Activated CD4-positive, alpha-beta memory T cell treated with anti-CD3 and anti-CD28 coated beads for 36 hours (primary cell): ENCODE measurements at places on chromosomes 16 and 17.

DNA sequence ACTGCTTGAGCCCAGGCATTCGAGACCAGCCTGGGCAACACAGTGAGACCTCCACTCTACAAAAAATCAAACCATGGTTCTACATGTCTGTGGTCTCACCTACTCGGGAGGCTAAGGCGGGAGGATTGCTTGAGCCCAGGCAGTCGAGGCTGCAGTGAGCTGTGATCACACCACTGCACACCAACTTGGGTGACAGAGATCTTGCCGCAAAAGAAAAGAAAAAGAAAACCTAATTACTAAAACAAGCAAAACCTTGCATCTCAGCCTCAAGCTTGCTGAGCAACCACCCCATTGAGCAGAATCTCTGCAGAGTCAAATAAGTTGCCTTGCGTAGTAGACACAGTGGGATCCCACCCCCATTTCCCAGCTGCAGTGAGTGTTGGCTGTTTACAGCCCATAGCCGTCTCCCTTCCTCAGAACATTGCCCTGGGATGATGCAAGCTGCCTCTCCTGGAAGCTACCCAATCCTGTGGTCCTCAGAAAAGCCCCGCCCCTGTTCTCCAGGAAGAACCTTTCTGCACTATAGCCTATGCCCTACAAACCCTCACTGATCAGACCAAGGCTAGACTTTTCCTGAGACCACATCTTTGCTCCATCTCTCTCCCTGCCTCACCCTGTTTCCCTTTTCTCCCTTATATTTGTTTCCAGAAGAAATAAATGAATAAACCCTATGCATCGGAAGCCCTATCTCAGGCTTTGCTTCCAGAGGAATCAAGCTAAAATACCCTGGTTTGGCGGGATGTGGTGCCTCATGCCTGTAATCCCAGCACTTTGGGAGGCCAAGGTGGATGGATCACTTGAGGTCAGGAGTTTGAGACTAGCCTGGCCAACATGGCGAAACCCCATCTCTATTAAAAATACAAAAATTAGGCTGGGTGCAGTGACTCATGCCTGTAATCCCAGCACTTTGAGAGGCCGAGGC, 16.7 kb upstream of the ERN2 start:
- H3K36me3 ChIP-seq = no peaks in the 10 kb centered on the region
- H3K27ac ChIP-seq = no peak overlapping the region
- H3K4me1 ChIP-seq = peaks cover 6% of the 10 kb centered on the region
- peaks cover 1% of the 10 kb centered on the region for H3K27me3 ChIP-seq

DNA sequence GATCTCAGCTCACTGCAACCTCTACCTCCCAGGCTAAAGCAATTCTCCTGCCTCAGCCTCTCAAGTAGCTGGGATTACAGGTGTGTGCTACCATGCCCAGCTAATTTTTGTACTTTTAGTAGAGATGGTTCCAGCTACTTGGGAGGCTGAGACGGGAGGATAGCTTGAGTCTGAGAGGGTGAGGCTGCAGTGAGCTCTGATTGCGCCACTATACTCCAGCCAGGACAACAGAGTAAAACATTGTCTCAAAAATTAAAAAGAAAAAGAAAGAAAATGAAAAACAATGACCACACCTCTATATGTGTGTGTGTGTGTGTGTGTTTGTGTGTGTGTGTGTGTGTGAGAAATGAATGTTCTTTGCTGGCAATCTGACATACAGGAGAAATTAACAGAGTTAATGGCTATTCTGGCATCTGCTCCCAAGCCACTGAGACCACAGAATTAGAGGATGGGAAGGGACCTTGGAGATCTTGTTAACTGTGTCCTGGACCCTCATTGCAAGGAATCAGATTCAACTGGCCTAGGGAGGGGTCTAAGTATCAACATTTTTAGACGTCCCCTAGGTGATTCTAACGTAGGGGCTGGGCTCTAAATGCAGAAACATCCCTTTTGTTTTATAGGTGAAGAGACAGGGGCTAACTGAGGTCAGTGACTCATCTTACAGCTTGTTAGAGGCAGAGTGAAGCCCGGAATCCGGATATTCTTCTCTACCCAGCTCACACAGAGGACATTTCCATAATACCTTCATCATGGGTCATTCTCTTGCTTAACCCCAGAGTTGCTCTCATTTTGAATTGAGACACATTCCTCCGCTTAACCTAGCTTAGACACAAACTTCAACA, 16.4 kb upstream of the MARCHF10 start:
- H3K4me3 ChIP-seq = no peak overlapping the region
- peaks cover 12% of the 10 kb centered on the region for H3K27me3 ChIP-seq
- no peak for DNase-seq
- H3K4me1 ChIP-seq = peaks cover 5% of the 10 kb centered on the region

DNA sequence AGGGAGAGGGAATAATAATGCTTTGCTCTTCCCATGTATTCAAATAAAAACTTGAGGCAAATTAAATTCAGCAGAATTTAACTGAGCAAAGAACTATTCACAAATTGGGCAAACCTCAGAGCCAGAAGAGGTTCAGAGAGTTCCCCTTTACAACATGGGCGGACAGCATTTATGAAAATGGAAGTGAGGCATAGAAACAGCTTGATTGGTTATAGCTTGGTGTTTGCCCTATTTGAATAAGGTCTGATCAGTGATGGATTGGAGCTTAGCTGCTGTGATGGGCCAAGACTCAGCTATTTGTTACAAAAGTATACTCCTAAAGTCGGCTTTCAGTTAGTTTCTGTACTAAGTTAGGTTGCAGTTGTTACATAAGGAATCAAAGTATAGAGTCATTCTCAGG, 63.0 kb downstream of the TMEM100 start:
- H3K36me3 ChIP-seq = no peaks in the 10 kb centered on the region
- peaks cover 5% of the 10 kb centered on the region for H3K27me3 ChIP-seq
- H3K4me1 ChIP-seq = no peaks in the 10 kb centered on the region
- no peak for DNase-seq

GRCh38 chr16:65689726-65690125, 567.9 kb upstream of the CDH11 start:
- DNase-seq = no peak
- no peak overlapping the region for H3K27ac ChIP-seq
- no peaks in the 10 kb centered on the region for H3K4me1 ChIP-seq
- H3K36me3 ChIP-seq = no peaks in the 10 kb centered on the region

- no peaks in the 10 kb centered on the region for H3K4me1 ChIP-seq
- H3K36me3 ChIP-seq = no peaks in the 10 kb centered on the region
- DNase-seq = no peak
These were observed 41.0 kb upstream of the ZNF469 start for GRCh38 chr16:88341551-88342290.

- H3K36me3 ChIP-seq = no peaks in the 10 kb centered on the region
- H3K4me3 ChIP-seq = no peak overlapping the region
- H3K4me1 ChIP-seq = no peaks in the 10 kb centered on the region
- no peak for DNase-seq
These were observed 24.3 kb downstream of the ITGB3 start for GRCh38 chr17:47277921-47278320.

- H3K27ac ChIP-seq = no peak overlapping the region
- no peaks in the 10 kb centered on the region for H3K27me3 ChIP-seq
- no peak for DNase-seq
- peaks cover 52% of the 10 kb centered on the region for H3K4me1 ChIP-seq
These were observed 5.4 kb downstream of the VMP1 start for GRCh38 chr17:59712862-59713261.

GRCh38 chr17:30000755-30001257, 59.4 kb downstream of the EFCAB5 start:
- H3K4me1 ChIP-seq = peaks cover 12% of the 10 kb centered on the region
- no peak overlapping the region for H3K27ac ChIP-seq
- H3K27me3 ChIP-seq = no peaks in the 10 kb centered on the region
- no peak for DNase-seq
- H3K36me3 ChIP-seq = no peaks in the 10 kb centered on the region
- H3K4me3 ChIP-seq = no peak overlapping the region

GRCh38 chr17:47955497-47956461, 1.9 kb downstream of the PRR15L start:
- DNase-seq = no peak
- no peak overlapping the region for H3K4me3 ChIP-seq
- no peak overlapping the region for H3K27ac ChIP-seq
- no peaks in the 10 kb centered on the region for H3K4me1 ChIP-seq

DNA sequence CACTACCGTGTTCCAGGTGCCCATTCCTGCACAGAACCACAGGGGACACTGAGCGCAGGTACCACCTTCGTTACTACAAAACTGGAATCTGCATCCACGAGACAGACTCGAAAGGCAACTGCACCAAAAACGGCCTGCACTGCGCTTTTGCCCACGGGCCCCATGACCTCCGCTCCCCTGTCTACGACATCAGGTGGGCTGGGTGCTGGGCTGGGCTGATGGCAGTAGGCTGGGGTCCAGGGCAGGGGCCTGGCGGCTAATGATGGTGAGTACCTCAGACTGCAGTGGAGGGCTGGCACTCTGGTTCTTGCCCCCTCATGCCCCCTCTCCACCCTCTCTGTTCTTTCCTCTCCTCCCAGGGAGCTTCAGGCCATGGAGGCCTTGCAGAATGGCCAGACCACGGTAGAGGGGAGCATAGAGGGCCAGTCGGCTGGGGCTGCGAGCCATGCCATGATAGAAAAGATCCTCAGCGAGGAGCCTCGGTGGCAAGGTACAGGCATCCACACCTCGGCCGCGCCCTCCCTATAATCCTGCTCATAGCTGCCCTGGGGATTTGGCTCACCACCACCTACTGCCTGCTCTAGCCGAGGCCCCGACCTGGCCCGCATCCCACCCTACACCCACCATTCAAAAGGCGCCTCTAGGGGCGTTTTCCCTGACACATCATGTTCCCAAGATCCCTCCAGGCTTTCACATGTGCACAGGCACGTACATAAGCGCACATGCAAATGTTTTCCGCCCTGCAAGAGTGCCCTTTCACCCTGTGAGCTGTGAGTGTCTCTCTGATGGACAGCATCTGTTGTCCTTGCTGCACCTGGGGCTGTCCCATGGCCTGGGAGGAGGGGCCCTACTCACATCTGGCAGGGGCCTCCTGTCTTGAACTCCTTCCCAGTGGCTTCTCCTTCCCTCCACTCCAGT, 27.7 kb downstream of the UNK start:
- H3K27me3 ChIP-seq = no peaks in the 10 kb centered on the region
- peaks cover 10% of the 10 kb centered on the region for H3K36me3 ChIP-seq
- DNase-seq = no peak
- H3K4me3 ChIP-seq = no peak overlapping the region
- H3K4me1 ChIP-seq = peaks cover 7% of the 10 kb centered on the region

DNA sequence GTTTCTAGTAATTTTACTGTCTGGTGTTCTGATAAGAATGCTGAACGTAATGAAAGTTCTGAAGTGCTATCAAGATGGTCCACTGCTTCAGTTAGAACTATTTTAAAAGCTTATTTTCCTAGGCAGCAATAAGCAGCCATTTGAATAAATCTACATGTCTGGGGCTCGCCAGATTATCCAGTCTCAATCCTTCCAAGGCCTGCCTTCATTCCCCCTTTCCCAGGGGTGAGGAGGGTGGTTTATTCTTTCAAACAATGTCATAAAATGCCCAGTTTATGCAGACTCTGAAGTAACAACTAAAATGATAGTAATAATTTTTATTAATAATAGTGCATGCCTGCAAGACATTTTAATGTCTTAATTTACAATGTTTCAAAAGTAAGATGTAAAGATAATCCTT, 2.4 kb downstream of the CDH11 start:
- H3K4me3 ChIP-seq = no peak overlapping the region
- no peak for DNase-seq
- H3K27me3 ChIP-seq = peaks cover 37% of the 10 kb centered on the region

GRCh38 chr17:34885076-34885475, 76.2 kb downstream of the CCT6B start:
- no peak for DNase-seq
- no peak overlapping the region for H3K27ac ChIP-seq
- no peaks in the 10 kb centered on the region for H3K36me3 ChIP-seq
- peaks cover 18% of the 10 kb centered on the region for H3K27me3 ChIP-seq

- no peaks in the 10 kb centered on the region for H3K36me3 ChIP-seq
- no peaks in the 10 kb centered on the region for H3K4me1 ChIP-seq
- H3K4me3 ChIP-seq = no peak overlapping the region
- H3K27me3 ChIP-seq = no peaks in the 10 kb centered on the region
These were observed 545.2 kb upstream of the CDH11 start for GRCh38 chr16:65667011-65667578.

DNA sequence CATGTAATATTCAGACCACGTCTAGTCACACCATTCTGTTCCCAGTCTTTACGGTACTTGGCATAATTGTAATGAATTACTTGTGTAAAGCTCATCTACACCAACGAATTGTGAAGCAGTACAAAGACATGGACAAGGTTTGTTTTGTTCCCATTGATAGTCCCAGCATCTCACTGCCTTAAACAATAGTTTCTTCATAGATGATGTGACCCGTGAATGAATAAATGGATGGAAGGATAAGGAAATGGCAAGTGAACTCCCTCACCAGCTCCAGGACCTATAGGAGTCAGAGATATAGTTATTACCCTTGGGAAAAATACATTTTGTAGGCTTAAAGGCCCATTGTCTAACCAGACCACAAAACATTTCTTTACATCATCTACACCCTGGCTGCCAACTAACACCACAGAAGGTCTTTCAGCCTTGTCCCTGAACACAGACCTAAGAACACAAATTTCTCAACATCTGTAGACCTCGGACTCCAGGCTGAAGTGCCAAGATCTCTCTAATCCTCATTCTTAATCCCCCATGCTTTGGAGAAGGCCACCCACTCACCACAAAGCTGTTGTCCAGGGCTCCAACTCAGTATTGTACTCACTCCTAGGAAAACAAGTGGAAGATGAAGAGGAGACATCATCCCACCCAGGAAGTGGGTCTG, 38.2 kb downstream of the MAF start:
- H3K4me3 ChIP-seq = no peak overlapping the region
- no peaks in the 10 kb centered on the region for H3K27me3 ChIP-seq
- H3K36me3 ChIP-seq = no peaks in the 10 kb centered on the region
- H3K27ac ChIP-seq = no peak overlapping the region
- H3K4me1 ChIP-seq = no peaks in the 10 kb centered on the region

GRCh38 chr17:78962345-78962983, 17.3 kb downstream of the LGALS3BP start:
- no peaks in the 10 kb centered on the region for H3K4me1 ChIP-seq
- no peaks in the 10 kb centered on the region for H3K36me3 ChIP-seq
- H3K27ac ChIP-seq = no peak overlapping the region
- no peak overlapping the region for H3K4me3 ChIP-seq
- no peaks in the 10 kb centered on the region for H3K27me3 ChIP-seq

GRCh38 chr16:68396481-68396880, 51.8 kb downstream of the SMPD3 start:
- H3K27ac ChIP-seq = no peak overlapping the region
- no peaks in the 10 kb centered on the region for H3K27me3 ChIP-seq
- no peaks in the 10 kb centered on the region for H3K36me3 ChIP-seq
- no peak overlapping the region for H3K4me3 ChIP-seq

GRCh38 chr17:63443053-63443452, 3.1 kb downstream of the CYB561 start:
- DNase-seq = no peak
- H3K27ac ChIP-seq = no peak overlapping the region
- no peaks in the 10 kb centered on the region for H3K36me3 ChIP-seq
- peaks cover 51% of the 10 kb centered on the region for H3K4me1 ChIP-seq
- no peak overlapping the region for H3K4me3 ChIP-seq
- H3K27me3 ChIP-seq = peaks cover 1% of the 10 kb centered on the region

DNA sequence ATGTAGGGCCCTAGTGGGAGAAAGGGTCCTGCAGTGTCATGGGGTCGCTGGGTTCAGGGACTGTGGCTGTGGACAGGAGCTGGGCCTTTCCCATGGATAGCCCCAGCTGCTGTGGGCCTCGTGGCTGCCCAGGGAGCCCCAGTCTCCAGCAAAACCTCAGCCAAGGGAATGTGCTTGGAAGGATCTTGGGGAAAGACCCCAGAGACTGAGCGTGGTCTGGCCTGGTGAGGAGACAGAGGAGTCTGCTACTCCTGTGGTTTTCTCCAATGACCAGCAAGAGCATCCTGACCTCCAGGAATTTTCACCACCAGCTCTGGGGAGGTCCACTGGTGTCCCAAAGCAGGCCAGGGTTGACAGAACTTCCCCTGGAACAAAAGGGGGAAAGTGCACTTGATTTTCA, 42.3 kb downstream of the RNF112 start:
- no peak overlapping the region for H3K4me3 ChIP-seq
- no peak for DNase-seq
- H3K36me3 ChIP-seq = no peaks in the 10 kb centered on the region
- H3K27me3 ChIP-seq = peaks cover 9% of the 10 kb centered on the region
